ENCODE measurements at places on chromosomes 12 and 14.

DNA sequence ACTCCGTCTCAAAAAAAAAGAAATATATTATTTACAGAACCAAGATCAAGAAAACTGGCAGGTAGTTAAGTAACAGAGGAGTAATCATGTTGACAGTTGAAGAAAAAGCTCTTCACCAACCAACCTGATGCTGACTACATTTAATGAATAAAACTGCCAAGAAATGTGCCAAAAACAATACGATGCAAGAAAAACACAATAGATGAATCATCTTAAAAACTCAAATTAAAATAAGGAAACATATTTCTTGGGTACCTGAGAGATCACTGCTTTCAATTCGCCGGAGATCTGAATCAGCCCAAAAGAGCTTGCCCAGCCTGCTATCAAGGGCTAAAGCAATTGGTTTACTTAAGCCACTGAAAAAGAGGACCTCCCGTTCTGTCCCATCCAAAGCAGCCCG, 76.4 kb downstream of the BCL2L14 start:
- DNase-seq: no peak

GRCh38 chr12:12007001-12007712, 63.6 kb upstream of the BCL2L14 start:
- DNase-seq: no peak

DNA sequence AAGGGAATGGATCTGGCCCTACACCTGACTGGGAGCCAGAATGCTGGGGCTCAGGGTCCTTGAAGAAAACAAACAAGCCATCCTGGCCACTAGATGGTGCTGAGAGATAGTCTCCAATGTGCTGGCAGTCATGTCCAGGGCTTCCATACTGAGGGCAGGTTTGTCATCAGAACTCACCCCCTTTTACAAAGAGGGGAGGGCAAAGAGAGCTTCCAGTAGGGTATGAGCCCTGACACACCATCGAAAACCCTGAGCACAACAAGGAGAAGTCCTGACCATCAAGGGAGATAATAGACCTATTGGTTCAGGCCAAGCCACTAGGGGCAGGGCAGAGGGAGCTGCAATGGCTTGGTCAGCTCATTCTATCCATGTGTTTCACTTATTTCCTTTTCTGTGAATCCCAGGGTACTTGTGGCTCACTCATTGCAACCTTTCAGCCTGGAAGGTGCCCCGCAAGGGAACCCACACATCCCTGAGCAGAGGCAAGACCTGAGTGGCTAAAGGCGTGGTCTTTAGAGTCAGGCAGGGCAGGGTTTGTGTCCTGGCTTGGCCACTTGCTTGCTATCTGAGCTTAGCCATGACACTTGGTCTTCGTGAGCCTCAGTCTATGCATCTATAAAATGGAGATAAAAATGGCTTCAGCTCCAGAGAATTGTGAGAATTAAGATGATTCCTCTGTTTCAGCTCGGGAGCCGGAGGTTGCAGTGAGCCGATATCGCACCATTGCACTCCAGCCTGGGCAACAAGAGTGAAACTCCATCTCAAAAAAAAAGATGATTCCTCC, 6.2 kb upstream of the PLEKHH1 start:
- no peak for DNase-seq

DNA sequence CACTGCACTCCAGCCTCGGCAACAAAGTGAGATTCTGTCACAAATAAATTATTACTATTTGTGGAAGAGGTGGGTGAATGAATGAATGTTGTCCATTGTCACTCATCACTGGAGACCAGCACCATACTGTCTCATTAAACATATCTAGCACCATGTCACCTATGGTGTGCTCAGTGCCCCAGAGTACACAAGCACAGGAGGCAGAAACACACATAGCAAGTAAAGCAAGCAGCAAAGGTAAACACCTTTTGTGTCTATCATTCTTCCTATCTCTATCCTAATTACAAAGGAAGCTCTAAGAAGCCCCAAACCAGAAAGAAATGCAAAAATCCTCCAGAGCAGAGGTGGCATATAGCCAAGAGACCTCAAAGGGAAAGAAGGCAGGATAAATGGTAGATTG, 9.2 kb downstream of the ERO1A start:
- no peak for DNase-seq

GRCh38 chr12:88266806-88267360, 124.8 kb downstream of the TMTC3 start:
- no peak for DNase-seq

DNA sequence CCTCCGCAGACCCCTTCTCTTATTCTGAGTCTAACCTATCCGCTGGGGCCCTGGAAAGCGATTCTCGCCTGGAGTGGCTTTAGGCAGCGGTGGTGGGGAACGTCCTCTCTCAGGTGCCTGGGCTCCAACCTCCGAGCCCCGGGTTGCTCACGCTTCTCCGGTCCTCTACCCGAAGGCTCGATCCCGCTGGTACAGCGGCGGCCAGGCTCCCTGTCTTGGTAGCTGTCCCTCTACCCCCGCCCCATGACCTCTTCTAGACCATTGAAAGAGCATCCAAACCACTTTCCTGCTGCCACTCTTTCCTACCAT, 505 bp upstream of the HEBP1 start:
- DNase-seq: no peak

DNA sequence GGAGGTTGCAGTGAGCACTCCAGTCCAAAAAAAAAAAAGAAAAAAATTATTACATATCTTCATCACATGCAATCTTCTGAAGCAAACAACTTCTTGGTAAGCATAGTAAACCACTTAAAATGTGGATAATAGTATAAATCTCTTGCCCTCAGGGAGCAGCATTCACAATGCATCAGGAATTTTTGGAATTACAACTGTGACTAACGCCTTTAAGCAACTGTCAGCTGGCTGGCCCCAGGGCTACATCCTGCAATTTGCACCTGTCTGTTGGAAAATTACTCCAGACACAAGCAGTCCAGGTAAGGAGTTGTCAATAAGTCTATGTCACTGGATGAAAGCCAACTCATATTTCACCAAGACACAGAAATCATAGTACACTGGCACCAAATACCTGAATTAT, 5.5 kb upstream of the SLC7A7 start:
- DNase-seq: no peak

DNA sequence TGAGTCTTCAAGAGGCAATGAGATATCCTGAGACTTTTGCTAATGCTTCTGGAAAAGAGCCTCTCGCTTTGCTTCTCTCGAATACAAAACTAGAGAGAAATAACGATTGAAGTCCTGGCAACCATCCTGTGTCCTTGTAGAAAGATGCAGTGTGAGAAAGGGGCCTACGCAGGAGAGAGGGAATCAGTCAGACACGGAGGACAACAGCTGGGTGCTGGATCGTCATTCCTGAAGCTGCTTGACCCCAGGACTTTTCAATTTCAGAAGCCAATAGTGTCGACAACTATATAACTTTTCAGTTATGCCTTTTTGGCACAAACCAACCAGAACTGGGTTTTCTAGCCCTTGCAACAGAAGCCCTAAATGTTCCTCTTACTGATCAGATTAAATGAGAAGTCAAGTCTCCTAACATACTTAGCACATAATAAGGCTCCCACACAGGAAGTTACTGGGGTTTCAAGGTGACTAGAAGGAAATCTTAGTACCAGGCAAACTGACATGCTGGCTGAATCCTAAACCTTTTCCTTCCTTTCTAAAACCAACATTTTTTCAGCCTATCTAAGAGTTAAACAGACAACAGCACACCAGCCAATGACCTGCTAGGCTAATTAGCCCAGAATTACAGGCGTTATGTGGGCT, 755.6 kb downstream of the MED13L start:
- no peak for DNase-seq

DNA sequence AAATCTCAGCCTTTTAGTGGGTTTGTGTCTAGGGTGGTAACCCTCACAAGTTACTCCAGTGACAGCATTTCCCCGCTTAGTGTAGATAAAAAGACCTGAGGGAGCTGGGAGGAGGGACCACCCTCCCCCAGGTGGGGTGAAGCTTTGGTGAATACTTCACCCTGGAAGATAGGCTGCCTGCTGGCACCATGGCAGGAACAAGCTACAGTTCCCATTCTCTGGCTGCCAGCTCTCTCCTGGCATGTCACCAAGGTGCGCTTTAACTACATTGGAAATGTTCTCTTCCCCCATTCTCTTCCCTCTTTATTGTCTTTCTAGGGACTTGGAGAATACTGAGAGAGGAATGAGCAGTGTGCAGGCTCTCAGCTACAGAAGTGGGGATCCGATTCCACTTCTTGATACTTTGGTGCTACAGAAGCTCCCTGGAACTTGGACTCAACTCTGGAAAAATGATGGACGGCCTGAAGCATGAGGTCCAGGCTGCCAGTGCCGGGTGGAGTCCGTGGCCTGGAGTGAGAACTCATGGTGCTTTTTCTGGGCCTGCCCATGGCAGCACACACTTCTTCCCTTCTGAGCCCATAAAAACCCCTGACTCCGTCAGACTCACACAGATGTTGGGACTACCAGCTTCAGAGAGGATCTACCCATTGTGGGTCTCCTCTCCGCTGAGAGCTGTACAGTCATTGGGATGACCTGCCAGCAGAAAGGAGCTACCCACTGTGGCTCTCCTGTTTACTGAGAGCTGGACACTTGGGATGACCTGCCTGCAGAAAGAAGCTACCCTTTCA, 198.0 kb downstream of the ADGRD1 start:
- no peak for DNase-seq

DNA sequence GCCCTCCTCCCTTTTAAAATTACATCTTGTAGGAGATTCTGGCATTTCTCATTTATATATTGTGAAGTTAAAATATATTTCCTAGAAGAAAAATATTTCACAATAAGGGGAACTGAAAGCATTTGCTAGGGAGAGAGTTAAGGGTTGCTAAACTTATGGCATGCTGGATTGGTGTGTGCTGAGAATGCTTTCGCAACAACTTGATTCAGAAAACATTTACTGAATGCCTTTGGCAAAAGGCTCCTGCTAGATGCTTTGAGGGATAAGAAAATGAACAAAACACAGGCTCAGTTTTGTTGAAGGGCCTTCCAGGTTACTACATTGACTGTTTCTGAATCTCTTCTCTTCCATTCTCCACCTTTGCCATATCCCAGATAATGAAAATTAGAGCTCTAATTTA, 67.5 kb downstream of the DIP2B start:
- DNase-seq: no peak

GRCh38 chr14:79581912-79582576, 629.3 kb downstream of the DIO2 start:
- no peak for DNase-seq

- DNase-seq: no peak
These were observed 22.1 kb downstream of the MTHFD1 start for GRCh38 chr14:64410084-64410774.

- DNase-seq: no peak
These were observed 16.0 kb upstream of the OR6S1 start for GRCh38 chr14:20657216-20658211.

- no peak for DNase-seq
These were observed 62.7 kb downstream of the EEA1 start for GRCh38 chr12:92866418-92866817.

DNA sequence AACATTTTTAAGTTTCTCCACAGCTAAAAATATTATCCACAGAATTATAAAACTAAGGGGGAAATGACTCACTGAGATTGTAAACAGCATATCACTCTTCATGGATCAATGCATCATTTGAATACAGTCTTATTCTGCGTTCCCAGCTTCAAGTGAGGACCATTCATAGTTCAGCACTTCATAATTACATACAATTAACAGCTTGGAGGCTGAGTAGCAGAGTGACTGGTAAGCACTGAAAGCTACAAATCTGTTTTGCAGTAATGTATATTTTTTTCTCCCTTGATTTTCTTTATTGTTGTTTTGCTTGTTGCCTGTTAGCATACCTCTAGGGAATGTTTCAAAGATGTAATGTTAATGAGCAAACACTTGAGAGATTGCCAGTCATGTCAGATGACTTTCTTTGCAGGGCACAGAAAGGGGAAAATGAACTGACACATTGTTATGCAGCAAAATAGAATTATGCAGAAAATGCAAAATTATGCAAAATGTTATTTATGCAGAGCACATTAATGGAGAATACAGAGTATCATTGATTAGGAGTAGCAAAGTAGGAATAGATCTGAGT, 138.6 kb downstream of the RPS29 start:
- DNase-seq: no peak

- no peak for DNase-seq
These were observed 39.3 kb upstream of the TMCC3 start for GRCh38 chr12:94689646-94690036.

DNA sequence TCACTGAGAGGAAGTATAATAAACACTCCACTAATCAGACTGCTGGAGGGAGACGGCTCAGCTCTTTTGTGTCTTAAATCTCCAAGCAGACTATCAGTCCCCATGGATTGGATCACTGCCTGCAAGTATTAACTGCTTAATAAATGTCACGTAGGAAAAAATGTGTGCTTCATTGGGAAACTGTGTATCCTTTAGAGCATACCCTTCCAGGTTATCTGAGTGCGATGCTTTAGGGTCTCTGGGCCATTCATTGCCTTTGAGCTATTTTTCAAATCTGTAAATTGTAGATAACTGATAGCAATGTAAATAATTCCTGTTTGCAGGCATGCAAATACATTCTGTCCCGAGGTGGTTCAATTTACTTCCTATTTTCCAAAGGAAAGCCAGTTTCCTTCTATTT, 45.0 kb upstream of the VASH1 start:
- no peak for DNase-seq

DNA sequence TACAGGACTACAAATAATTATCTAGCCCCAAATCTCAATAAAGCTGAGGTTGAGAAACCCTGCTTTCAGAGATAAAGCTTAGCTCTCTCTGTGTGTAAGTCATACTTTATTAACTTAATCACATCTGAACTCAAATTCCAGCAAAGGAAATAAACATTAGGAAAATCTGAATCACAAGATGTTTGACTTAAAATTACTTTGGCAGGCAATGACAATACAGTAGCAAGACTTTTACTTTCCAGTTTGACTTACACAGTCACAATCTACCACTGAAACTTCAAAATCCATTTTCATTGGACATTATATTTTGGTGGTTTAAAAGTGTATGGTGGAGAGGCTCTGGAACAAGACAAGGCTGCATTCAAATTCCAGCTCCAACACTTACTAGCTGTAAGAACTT, 11.4 kb downstream of the TMEM116 start:
- DNase-seq: no peak

GRCh38 chr14:69612014-69612782, 802 bp downstream of the SUSD6 start:
- DNase-seq: no peak

- no peak for DNase-seq
These were observed 36.8 kb downstream of the FLVCR2 start for GRCh38 chr14:75615200-75615599.

DNA sequence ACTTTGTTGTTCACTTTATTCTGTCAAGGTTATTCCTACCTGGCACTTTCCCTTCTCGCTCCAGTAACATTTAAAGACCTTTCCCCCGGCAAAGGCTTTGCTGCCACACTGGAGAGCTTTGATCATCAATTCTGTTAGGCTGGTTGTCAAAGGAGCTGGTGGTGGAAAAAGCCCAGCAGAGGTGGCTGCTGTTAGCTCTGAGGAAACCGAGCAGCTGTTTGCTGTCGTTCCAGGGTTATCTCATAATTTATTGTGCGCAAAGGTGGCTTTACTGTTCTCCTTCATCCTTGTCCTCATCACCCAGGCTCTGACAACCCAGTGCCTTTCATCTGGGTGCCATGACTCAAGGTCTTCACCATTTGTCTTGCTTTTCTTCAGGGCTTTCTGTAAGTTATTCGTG, 38.2 kb upstream of the CRADD start:
- DNase-seq: no peak

GRCh38 chr12:32548691-32549281, 130.3 kb upstream of the DNM1L start:
- no peak for DNase-seq

- no peak for DNase-seq
These were observed 174.8 kb downstream of the APAF1 start for GRCh38 chr12:98819821-98820404.

- no peak for DNase-seq
These were observed 102.8 kb upstream of the BCAT1 start for GRCh38 chr12:25051656-25052195.

GRCh38 chr12:131076791-131077747, 123.4 kb downstream of the ADGRD1 start:
- DNase-seq: no peak
